T-helper 9 cell (primary cell): ENCODE measurements at places on chromosomes 4 and X.

DNA sequence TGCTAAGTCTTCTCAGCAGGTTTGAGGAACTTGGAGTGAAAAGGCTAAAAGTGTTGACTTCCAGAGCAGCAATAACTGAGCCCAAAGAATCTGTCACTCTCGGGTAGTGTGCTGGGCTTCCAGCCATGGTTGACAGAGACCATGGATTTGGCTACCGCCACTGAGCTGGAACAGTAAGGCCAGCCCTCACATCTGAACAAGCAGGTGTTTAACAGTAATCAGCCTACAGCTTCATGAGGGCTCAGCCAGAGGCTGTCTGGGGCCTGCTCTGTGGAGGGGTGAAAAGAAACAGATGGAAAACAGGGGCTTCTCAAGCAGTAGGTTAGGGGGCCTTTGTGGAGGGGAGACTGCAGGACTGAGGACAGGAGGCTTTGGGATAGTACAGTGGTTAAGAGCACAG is 14.9 kb downstream of the RASL11B start:
- DNase-seq = no peak

GRCh38 chrX:35076061-35076460 is 133.5 kb downstream of the FAM47B start:
- DNase-seq = no peak

DNA sequence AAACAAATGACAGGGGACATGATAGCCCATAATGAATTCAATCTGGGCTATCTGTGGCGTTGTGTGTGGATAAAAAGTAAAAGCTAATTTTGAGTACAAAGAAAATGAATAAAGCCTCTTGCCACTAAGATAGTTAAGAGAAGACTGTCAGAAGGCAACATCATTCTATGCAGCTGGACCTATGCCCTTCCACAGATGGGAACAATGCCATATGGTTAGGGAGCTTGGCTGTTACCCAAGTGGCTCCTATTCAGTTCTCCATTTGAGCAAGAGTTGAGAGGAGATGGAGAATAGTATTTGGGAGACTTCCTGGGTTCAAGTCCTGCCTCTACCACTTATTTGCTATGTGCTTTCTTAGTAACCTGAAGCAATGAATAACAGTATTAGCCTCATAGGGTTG is 107.7 kb downstream of the ANXA3 start:
- no peak for DNase-seq

DNA sequence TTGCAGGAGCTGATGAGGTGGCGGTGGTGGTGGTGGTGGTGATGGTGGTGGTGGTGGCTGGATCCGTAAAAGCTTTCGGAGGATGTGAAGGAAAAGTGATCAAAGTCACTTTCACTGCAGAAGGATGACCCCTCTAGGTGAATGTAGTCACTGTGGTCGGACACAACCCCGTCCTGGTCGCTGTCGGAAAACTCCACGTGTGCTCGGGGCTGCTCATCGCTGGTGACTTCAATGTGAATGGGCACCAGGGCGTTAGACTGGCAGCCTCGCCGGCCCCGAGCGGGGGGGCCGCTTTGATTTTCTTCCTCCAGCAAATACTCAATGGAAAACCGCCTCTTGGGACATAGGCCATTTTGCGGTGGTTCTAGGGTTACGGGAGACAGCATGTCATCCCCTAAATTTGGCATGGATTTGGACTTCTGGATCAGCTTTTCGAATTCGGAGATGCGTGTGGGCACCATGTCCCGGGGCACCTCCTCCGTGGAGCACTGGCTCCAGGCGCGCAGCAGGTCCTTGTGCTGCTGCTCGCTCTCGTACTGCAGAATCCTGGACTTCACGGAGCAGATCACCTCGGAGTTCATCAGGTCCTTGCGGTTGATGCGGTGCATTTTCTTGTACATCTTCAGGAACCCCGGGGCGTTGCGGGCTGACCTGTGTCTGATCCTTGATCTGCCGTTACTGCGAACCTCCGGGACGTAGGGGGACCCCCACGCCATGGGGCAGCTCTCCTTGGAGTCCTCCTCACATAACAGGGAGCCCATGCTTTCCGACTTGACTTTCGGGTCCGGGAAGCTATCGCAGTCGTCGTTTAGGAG is 88.3 kb upstream of the PDLIM3 start:
- DNase-seq = no peak

GRCh38 chr4:57875829-57876392 is 765.7 kb upstream of the IGFBP7 start:
- no peak for DNase-seq

GRCh38 chr4:2286904-2287593 is 25.1 kb upstream of the MXD4 start:
- DNase-seq = no peak

- DNase-seq = no peak
These were observed 470.9 kb upstream of the ADGRL3 start for GRCh38 chr4:60729194-60729593.

DNA sequence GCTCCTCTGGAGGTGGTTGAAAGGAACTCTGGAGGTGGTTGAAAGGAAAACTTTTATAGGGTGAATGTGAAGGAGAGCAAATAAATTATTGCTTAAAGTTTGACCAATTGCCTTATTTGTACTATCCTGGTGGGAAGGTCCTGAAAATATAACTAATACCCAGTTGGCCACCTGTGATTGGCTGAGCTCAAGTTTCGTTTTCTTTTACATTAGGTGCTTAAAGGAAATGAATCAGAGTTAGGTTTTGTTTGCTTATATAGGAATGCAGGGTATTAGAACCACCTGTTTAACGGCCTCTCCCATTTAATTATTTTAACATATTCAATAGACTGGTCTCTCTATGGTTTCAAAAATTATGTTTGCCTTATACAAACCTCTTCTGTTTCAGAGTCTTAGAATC is 497.6 kb downstream of the PRR32 start:
- DNase-seq = no peak

- DNase-seq = no peak
These were observed 146.4 kb downstream of the PCDH19 start for GRCh38 chrX:100263650-100264049.

GRCh38 chr4:73006286-73006990 is 63.1 kb downstream of the COX18 start:
- no peak for DNase-seq

DNA sequence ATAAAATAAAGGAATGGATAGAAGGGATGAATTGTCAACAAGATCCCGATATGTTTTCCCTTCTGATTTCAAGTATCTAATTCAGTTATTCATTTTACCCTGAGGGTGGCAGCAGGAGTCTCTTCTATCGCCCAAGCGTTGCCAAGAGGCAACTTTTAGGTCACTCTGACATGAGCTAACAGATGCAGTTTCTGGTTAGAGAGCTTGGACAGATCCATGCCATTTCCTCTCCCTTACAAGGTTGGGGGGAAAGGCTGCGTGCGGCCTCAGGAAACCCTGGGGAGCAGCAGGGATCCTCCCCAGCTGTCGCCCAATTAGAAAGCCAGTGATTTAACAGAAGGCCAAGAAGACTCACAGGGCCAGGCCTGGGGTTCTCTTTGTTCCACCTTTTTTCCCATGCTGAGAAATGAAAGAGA is 35.3 kb upstream of the WAS start:
- peak; percentile 4 for DNase-seq

- DNase-seq = no peak
These were observed 209.1 kb downstream of the CBR4 start for GRCh38 chr4:168800926-168801325.

GRCh38 chr4:70614184-70614555 is 14.4 kb upstream of the ENAM start:
- DNase-seq = no peak

DNA sequence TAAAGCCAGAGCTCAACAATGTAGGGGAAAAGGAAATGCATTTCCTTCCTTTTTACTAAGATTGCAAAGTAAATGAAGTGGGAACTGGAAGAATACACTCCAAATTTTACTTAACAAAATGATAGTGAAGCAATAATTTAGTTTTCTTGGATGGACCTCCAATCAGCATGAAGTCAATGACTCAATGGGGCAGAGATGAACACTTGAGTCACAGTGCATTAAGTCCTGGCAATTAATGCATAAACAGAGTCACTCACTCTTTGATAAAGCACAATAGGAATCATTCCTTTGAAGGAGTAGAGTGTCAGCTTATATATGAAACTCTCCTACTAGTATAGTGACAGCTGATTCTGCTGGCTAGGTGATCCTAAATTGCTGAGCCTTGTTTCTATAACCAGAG is 66.7 kb upstream of the FRAS1 start:
- DNase-seq = no peak

- no peak for DNase-seq
These were observed 231.8 kb downstream of the GRID2 start for GRCh38 chr4:92535599-92535998.

DNA sequence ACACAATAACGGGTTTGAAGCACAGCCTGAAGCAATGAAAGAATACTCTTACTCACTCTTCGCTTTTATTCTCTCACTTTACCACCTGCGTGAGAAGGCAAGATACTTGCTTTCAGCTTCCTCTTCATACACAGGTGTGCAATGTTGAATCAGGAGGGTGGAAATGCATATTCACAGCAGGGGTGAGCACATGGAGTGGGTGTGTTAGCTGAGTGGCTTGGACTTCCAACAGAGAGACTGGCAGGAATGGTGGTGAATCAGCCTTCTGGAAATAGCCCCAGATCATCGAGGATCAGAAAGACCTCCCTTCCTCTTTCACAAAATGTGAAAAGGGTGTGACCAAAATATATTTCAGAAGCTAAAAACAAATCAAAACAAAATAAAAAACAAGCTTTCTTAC is 521.2 kb downstream of the STIM2 start:
- DNase-seq = no peak

- no peak for DNase-seq
These were observed 269.4 kb upstream of the SMIM31 start for GRCh38 chr4:164484551-164484950.

- DNase-seq = no peak
These were observed 1.4 kb downstream of the WDFY3 start for GRCh38 chr4:84964995-84965552.

GRCh38 chr4:134544303-134544770 is 342.7 kb upstream of the PABPC4L start:
- no peak for DNase-seq

- no peak for DNase-seq
These were observed 8.2 kb upstream of the CNOT6L start for GRCh38 chr4:77827343-77827742.

DNA sequence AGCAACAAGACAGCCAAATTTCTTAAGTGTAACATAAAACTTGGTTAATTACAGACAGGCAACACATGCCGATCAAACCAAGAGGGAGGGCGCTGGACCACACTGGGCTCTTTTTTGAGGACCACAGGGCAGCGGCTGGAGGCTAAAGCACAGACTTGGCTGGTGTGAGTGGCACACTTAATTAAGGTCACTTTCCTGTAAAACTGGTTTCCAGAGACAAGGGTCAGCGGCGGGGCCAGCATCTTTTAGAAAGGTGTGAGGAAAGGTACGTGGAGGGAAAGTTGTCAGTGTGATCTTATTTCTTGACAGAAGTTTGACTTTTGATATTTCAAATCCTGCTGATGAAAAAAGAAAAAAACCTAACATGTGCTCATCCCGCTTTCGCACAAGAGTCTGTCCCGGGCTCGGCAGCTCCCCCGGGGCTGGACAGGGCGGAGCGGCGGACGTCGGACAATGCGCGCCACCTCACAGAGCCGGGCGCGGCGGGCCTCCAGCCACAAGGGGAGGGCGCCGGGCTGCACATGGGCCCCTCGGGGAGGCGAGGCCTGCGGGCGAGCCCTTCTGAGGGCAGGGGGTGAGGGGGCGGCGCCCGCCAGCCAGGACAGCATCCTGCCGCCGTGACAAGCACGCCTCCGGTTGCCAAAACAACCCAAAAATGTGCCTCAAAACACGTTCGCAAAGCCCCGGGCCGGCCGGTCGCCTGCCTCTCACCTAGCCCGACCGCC is 660 bp upstream of the HSPA4L start:
- DNase-seq = no peak

DNA sequence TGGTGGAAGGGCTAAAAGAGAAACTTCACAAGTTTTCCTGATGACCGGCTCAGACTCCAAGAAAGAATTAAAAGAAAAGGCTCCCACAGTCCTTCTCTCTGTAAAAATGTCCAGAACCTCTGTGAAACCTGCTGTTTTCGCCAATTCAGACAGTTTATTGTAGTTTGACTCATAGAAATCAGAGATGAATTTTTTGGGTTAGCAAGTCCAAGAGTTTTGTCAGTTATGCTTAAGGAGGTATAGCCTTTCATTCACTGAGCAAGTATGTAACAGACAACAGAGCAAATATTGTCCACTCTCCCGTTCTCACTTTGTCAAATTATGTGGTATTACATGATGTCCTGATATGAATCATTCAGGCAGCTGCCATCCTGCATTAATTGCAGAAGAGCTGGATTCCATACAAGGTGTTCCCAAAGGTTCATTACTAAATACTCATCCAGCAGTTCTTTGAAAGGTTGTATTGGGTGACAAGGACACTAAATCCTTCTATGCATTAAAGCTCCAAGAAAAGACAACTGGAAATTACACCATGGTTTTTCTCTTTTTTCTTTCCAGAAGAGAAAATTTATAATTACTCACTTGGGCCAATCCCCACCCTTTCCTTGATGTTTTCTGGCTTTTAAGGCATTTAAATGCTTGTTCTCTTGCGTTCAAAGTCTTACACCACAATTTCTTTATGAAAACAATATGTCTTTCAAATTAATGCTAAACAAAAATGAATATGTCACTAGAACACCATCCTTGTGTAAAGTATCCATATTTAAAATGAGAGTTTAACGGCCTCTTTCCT is 30.0 kb upstream of the PLAC1 start:
- no peak for DNase-seq

GRCh38 chr4:90546114-90546513 is 418.9 kb downstream of the CCSER1 start:
- DNase-seq = no peak

GRCh38 chr4:169142391-169142790 is 128.4 kb downstream of the SH3RF1 start:
- no peak for DNase-seq

DNA sequence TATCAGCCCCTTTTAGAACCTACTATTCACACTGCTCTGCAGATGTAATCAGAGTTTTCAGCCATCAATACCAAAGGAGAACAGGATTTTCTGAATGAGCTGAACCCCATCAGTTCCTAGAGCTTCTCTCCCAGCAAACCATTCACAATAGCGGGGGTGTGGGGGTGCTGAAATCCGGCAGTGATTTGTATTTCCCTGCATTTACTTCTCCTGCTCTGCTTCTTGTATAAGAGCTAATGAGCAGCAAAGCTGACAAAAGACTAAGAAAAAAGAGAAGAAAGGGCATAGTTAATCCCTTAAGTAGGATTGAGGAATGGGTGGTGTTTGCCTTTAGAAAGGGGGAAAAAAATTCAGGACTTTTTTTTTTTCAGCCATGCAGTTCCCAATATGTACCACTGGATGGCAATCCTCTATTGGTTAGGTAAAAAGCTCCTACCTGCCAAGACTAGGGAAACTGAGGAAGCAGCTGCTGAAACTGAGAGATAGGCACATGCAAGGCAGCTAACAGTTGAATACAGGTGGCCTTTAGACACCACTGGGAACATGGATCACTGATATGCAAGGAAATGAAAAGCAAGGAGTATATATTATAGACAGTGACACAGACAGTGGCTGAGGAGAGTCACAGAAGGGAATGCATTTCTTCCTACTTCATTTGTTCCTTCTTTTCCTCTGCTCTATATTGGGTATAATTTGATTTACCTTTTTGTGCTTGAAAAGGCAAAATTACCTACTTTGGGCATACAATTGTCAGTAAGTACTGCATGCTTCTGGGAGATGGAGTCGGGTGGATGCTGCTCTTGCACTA is 217.9 kb downstream of the HS6ST2 start:
- DNase-seq = no peak
